HT-29 (cell line): ENCODE measurements at places on chromosomes 13 and 19. TPM values are rescaled to one million over a fixed set of nuclear protein-coding genes. Genes with fewer than 3 reads are reported as not detected.

ZNF99 gene
- not detected in 2 replicates for total RNA-seq

MBD3L1 gene
- total RNA-seq, result not detected in 2 replicates

TMEM150B gene
- 12.5 and 19.7 TPM in 2 replicates for total RNA-seq

ZNF729 gene
- total RNA-seq, result not detected in 2 replicates

NALCN gene
- not detected in 2 replicates for total RNA-seq

PSG6 gene
- total RNA-seq, result not detected in 2 replicates

JAK3 gene
- total RNA-seq, result 0.23 and 0.31 TPM in 2 replicates
